Activated CD8-positive, alpha-beta T cell treated with anti-CD3 and anti-CD28 coated beads for 36 hours (primary cell): ENCODE measurements at places on chromosomes 1 and 21.
A peak's percentile ranks its signal among the peaks of the same experiment; 100 is the strongest.

DNA sequence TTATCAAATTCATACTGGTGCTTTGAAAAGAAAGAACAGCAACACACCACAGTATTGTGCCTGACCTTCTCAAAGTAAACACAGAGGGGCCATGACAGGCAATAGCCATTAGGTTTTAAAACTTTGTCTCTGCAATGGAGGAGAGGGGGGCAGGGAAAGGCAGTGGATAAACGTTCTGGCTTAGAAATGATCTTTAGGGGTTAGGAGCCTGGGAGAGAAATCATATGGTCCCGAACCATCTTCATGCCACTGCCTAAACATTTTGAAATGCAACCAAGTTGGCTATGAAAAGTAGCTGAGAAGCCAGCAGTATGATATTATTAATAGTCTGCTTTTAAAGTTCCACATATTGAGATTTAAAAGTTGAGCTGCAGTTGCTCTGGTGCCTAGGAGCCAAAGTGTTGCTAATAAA, 39.8 kb downstream of the PLPP3 start:
- DNase-seq = no peak

DNA sequence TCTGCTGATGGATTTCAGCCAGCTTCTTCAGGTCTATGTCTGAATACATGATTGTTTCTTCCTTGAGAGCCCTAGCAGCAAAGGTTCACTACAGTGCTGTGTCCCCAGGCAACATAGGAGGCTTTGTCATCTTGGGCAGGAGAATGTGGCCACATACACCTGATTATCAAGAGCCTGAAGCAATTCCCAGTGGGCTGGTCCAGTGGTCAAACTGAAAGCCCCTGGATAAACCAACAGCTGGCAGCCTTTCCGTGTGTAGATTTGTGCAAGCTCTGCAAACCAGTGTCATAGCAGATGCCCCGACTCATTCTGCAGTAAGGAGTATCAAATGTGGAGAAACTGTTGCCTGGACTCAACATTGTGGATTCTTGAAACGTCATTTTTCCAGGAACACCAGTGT, 2.3 kb upstream of the GIPC2 start:
- no peak for DNase-seq

GRCh38 chr1:49626472-49626871, 397.3 kb downstream of the AGBL4 start:
- no peak for DNase-seq

DNA sequence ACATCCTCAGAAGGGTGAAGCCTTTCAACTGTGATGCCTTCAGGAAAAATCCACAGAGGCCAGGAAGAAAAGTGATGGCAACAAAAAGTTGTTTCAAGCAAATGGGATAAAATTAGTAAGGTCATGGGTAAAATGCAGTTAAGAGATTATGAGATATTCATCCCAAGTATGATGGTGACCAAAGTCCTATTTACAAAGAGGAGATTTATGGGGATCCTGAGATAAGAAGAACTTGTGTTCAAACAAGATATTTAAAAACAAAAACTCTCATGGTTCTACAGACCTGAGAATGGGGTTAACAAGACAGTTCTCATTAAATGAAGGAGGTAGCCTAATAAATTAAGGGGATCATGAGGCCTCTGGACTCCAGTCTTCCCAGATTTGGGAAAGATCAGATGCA, 184.4 kb downstream of the FCRL5 start:
- no peak for DNase-seq

GRCh38 chr1:115862403-115862802, 21.5 kb upstream of the NHLH2 start:
- no peak for DNase-seq

DNA sequence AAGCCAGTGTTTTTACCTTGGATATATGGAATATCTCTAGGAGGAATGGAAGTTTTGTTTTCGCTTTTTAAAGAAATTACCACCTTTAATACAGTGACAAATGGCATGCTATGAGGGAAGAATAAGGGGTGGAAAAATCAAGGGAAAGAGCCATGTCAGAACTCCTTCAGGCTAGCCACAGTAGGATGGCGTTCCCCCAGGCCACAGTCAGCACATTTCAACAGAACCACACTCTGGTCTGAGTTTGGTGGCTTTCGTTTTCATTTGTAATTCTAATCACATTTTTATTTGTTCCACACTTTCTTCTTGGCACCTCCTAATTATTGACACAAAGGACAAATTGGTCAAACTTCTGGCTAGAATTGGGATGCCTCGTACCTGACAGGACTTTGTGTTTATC, 60.3 kb upstream of the RCOR3 start:
- no peak for DNase-seq

GRCh38 chr1:11417162-11417561, 61.8 kb upstream of the DISP3 start:
- DNase-seq = no peak

DNA sequence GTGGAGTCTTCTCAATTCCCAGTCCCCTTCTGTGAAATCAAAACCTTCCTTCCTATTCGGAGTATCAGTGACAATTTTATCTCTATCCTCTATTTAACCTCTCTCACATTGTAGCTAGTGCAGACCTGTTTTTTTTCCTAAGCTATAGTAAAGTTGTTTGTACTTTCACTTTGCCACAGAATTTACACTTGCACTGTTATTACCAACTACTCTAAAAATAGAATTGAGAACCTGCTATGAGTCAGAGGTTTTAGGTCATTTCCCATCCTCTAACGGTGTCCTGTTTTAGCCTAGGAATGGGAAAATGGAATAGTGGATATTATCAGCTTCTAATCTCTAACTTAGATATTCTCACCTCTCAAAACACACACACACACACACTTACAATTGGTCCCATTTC, 862.7 kb downstream of the NCAM2 start:
- DNase-seq = no peak

- DNase-seq = peak; percentile 61
Measured at GRCh38 chr1:101567582-101568189, 330.9 kb downstream of the S1PR1 start.

- DNase-seq = no peak
Measured at GRCh38 chr1:203528976-203529835, 35.3 kb downstream of the OPTC start.

DNA sequence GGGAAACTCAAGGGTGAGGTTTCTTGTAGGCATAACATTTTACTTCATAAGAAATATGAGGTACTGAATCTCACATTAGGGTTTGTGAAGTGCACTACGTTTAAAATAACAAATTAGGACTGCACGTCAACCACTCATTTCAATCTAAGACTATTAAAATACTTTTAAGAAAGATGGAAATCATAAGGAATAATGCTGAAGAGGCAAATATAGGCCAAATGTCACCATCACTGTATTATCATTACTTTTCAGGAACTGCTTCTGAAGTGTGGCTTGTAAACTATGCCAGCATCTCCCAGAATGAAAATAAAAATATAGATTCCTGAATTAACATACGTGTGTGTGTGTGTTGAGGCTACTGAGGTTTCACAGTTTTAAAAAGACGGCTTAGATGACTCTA, 56.8 kb downstream of the INTS7 start:
- no peak for DNase-seq

- peak; percentile 37 for DNase-seq
Measured at GRCh38 chr1:17441265-17441992, 2.0 kb upstream of the RCC2 start.

DNA sequence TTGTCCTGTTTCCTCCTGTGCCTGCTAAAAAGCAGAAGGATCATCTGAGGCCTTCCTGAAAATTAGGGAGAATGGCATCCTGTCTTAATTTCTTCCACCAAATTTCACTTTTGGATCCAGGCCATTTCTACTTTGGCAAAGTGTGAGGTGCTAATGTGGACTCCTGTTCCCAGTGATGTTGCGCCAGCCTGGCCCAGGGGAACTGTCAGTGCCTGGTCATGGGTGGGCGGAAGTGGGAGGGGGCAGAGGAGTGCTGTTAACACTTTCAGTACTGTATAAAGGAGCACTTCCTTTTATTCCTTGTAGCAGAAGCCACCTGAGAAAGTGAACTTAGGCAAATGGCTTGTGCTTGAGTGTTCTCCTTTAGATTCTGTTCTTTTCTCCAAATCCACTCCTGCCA, 19.9 kb downstream of the ELAPOR1 start:
- DNase-seq = peak; percentile 15

- DNase-seq = no peak
Measured at GRCh38 chr1:13799502-13800283, 99.7 kb downstream of the PRDM2 start.

GRCh38 chr1:245458761-245459174, 304.0 kb downstream of the KIF26B start:
- DNase-seq = no peak

- no peak for DNase-seq
Measured at GRCh38 chr1:60825593-60825992, 256.8 kb upstream of the NFIA start.

- no peak for DNase-seq
Measured at GRCh38 chr1:8733484-8733883, 84.0 kb downstream of the RERE start.

- no peak for DNase-seq
Measured at GRCh38 chr1:2232916-2233438, 4.9 kb downstream of the SKI start.

- peak; percentile 67 for DNase-seq
Measured at GRCh38 chr1:21468599-21468998, 28.7 kb downstream of the NBPF3 start.

- no peak for DNase-seq
Measured at GRCh38 chr1:148160048-148160342, 7.9 kb upstream of the NBPF11 start.

- DNase-seq = peak; percentile 61
Measured at GRCh38 chr21:43917515-43918384, 52.7 kb downstream of the AGPAT3 start.

GRCh38 chr1:95578462-95578861, 344.5 kb downstream of the RWDD3 start:
- no peak for DNase-seq

DNA sequence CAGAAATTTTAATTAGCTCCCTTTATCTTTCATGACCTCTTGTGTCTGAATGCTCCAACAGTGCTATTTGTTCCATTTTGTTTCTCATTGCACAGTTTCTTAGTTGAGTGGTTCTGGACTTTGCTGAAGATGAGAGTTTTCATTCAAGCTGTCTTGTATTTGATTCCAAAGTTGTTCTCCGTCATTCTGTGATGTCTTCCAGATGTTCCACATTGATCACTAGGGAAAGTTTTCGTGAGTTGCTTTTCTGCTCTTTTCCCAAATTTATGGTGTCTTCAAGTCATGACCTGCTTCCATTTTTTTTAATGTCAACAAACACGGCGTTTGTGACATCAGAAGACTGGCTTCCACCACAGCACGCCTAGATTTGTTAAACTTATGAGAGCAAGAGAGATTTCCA, 575.5 kb downstream of the MRPL39 start:
- no peak for DNase-seq

DNA sequence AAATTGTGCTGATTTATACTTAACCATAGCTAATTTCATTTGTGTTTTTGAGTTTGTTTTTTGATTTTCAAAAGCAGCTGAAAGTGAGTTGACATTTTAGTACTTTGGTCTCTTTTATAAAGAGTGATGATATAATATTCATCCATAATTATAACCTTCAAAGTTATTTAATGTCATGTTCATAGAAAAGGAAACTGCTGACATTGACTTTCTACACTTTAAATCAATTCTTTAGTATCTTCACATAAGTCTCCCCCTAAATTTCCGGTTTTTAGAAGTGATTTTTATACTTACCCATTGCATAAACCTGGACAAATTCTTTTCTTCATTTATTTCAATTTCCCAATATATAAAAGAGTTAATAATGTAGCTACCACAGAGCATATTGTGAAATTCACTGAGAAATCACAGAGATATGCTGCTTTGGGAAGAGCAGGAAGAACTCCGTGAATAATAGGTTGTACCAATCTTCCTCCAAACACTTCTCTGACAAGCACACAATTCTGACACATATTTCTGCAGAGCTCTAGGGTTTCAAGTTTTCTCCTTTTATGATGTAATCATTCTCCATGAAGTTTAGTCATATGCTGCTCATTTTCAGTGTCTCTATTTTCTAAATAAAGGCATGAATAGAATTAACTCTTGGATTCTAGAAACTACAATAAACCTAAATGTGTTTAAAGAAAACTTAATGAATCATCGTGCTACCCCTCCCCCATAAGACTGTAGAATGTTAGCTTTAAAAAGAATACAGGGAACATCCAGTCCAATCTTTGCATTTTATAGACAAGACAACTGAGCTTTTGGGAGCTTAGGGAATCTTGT, 25.6 kb upstream of the CDC42BPA start:
- no peak for DNase-seq

DNA sequence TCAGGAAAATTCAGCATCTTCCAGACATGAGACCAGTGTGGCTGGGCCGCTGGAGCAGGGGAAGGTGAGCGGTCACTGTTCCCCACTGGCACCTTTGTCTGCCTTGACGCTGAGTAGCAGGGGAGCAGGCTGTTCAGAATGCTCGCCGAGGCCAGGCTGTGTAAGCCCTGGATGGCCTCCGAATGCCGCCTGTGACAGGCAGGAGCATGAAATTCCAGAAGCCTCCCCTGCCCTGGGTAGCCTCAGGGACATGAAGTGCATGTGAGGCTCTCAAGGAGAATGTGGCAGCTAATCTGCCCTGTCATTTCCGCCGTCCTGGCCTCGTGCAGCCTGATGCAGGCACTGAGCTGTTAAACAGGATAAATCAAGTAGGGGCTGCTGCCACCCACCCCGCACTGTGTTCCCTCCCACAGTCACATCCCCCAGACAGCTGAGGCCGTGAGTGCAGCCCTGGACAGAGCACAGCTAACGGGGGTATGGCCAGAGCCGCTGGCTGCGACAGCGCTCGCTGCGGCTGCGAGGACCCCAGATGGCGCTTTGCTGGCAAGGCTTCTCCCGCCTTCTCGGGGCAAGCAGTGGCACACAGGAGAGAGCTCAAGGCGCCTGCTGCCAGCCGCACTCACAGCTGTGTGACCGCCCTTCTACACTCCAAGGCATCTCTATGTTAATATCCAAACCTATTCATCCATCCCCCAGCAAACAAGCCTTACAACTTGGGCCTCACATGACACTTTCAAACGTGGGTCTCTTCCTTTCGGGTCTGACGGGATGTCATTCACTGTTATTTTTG, 105.0 kb upstream of the COL6A1 start:
- no peak for DNase-seq

- DNase-seq = no peak
Measured at GRCh38 chr21:34574601-34575529, 40.0 kb downstream of the RCAN1 start.

DNA sequence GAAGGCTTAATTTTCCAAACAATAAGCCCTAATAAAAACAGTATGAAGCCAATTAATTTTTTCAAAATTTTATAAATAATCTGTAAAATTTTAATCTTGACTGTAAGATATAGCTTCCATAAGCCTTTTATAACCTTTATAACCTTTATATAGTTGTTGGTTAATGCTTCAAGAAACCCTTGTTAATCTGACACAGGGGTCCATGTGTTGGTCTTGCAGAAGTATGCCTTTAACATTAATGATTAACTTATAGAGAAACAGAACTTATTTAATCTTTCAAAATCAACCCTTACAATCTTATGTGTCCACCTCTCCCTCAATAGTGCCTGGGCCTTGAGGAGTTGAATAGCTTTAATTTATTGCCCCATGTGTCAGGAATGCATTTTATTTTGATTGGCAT, 23.2 kb upstream of the HAO2 start:
- no peak for DNase-seq

- no peak for DNase-seq
Measured at GRCh38 chr21:38312822-38313221, 56.0 kb downstream of the KCNJ15 start.

- DNase-seq = no peak
Measured at GRCh38 chr1:85762804-85763203, 54.6 kb upstream of the ZNHIT6 start.
